Left renal pelvis (tissue), 4 donors: ENCODE measurements at places on chromosomes 7 and 10.

- no peak for DNase-seq
Measured at GRCh38 chr7:51007551-51008505, 225.1 kb upstream of the GRB10 start.

DNA sequence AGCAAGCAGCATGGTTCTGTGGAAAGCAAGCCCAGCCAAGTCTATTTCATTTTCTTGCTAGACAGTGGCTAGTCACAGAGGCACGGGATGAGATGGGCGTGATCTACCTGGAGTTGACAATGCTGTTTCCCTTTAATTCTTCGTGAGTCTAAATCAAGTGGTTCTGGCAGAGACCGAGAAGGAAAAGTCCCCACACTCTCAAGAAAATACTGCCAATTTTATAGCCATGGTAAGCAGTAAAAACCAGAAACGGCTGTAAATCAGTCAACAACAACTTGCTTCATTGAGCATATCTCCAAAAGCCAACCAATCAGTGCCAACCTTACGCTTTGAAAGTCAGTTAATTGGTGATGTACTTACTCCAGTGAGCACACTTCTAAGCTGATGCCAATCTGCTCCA lies 223.4 kb downstream of the SEC23IP start:
- no peak for DNase-seq

- DNase-seq: no peak
Measured at GRCh38 chr10:86411281-86411841, 44.8 kb upstream of the GRID1 start.

DNA sequence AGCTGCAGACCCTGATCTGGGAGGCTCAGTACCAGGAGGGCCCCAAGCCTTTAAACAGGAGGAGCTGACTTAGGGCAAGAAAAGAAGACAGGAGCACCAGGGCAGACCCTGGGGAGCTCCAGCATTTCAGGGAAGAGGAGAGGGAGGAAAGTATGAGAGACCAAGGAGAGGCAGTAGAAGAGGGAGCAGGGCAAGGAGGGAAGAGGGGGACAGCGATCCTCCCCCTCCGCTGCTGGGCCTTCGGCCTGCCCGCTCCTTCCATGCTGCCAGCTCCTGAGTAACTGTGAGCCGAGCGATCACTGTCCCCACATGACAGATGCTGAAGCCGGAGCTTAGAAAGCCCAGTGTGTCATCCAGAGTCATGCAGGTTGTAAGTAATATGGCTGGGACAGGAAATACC lies 65.9 kb downstream of the ALOX5 start:
- DNase-seq: no peak

GRCh38 chr10:100888957-100889356 lies 23.8 kb upstream of the SLF2 start:
- no peak for DNase-seq

DNA sequence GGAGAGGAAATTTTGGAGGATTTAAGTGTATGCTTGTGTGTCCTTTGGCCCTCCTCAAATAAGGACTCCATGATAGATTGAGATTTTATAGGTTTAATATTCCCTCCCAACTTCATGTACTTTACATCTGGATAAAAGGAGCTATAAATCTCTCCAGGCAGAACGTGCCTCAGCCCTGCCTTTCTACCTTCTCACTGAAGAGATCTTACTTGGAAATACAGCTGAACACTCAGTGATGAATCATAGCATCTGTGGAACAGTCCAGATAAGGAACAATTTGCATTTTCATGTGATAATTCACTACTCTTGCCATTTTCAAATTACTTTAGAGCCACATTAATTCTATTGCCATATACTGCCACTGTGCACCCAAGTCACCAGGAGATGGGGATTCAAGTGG lies 364.6 kb upstream of the PODXL start:
- DNase-seq: no peak

DNA sequence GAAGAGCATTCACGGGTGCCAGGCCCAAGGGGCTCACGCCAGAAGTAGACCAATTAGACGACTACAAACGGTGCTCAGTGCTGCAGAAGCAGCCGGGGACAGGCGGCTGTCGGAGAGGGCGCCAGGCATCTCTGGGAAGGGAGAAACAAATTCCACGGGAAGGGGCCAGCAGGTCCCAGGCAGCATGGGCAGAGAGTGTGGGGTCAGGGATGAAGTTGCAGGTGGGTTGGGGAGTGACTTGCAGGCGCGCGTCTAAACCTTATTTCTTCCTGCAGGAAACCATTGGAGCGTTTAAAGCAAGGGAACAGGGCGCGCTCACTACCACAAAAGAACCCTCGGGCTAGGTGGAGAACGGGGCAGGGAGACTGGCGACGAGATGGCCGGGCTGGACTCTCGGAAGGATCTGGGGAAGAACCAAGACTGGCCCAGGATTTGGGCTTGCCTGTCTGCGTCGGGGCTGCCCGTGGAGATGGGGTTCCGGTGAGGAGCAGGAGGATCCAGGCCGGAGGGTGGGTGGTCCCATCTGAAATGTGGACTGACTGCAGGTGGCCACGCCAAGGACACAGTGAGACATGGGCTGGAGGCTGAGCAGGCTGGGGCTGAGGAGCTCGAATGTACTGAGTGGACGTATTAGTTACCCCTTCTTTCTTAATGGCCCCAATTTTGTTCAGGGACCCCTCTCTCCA lies 116.3 kb upstream of the DIP2C start:
- no peak for DNase-seq

- DNase-seq: no peak
Measured at GRCh38 chr10:91930939-91931338, 7.4 kb downstream of the BTAF1 start.
